CD4-positive, alpha-beta memory T cell (primary cell): ENCODE measurements at places on chromosomes 6 and 20.
A peak's percentile ranks its signal among the peaks of the same experiment; 100 is the strongest.

GRCh38 chr20:21103582-21104465 lies 2.3 kb downstream of the LINC00237 start:
- DNase-seq = peak; percentile 11

DNA sequence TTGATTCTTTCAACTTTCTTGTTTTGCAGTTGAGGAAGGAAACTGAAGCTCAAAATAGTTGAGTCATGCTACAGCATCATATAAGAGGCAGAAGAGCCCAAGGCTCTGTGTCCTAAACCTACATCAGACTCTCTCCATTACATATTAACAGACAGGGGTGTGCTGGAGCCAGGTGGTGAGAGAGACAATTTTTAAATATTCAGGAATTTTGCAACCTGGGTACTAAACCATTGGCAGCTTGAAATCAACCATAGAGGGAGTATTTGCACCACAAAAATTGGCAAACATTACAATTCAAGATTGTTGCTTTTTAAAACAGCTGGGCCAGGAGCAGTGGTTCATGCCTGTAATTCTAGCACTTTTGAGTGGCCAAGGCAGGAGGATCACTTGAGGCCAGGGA lies 65.8 kb upstream of the SOX4 start:
- no peak for DNase-seq

DNA sequence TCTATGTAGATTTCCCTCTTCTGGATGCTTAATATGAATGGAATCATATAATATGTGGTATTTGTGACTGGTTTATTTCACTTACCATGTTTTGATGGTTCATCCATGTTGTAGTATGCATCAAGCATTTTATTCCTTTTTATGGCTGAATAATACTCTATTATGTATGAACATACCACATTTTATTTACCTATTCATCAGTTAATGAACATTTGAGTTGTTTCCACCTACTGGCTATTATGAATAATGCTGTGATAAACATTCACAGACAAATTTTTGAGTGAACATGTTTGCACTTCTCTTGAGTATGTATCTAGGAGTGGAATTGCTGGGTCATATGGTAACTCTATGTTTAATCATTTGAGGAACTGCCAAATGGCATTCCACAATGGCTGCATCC lies 14.9 kb upstream of the ZNF451 start:
- no peak for DNase-seq

- peak; percentile 7 for DNase-seq
Observed at GRCh38 chr6:82589509-82590206, 226.0 kb downstream of the TPBG start.

DNA sequence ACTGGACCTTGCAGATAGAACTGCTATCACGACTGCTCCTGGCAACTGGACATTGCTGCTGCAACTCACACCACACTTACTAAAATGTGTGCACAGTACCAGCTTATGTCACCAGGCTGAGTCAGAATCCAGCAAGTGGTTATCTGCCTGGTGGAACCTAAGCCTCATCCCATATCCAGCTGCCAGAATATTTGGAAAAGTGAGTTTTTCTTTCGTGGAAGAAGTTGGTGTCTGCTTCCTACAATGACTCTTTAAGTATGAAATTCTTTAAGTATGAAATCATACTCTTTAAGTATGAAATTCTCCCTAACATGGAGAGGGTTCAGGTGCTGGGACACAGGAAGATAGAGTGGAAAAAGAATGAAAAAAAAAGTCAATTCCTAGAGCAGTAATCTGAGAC lies 16.4 kb upstream of the POLR1H start:
- no peak for DNase-seq

DNA sequence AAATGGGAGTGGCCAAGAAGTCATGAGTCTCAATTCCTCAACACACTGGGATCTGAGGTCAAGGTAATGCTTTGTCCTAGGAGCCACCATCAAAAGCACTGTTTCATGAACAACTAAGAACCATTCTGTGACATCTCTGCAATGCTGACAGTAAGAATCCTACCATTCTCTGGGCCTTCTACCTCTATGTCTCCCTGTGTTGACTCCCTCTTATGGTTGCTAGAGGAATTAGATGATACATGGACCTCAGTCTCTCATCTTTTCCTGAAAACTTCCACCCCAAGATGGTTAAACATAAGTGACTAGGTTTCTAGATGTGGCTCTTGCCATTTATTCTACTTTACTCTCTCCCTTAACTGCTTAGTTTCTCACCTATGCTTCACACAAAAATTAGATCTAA lies 9.1 kb downstream of the MTRF1L start:
- no peak for DNase-seq

DNA sequence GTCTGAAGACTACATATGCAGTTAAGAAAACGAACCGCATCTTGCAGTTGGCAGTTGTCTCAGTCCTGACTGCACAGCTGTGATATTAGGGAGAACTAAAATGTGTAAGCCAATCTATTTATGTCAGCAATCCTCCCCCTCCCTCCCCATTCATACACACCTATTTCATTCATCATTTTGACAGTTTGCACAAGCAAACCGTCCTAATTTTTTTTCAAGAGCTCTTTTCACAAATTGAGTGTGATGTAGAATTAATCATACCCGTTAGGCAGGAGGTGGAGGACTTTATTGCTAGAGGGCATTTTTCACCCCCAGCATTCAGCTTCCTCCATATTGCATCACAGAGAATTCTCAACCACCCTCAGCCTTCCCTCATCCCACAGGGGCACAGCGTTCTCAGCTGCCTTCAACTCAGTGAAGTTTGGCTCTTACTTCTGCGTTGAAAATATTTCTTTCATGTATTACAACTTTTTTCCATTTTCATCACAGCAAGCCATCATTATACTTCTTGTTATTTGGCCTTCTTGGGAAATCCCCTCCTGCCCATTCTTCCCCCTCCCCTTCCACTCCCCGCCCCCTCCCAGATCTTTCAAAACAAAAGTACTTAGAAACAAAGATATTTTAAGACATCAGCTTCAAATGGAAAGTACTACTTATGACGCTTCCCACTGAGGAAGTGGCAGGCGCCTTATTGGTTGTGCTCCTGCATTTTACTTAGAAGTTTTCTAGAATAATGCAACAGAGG lies 37.5 kb downstream of the NOX3 start:
- DNase-seq = peak; percentile 68

DNA sequence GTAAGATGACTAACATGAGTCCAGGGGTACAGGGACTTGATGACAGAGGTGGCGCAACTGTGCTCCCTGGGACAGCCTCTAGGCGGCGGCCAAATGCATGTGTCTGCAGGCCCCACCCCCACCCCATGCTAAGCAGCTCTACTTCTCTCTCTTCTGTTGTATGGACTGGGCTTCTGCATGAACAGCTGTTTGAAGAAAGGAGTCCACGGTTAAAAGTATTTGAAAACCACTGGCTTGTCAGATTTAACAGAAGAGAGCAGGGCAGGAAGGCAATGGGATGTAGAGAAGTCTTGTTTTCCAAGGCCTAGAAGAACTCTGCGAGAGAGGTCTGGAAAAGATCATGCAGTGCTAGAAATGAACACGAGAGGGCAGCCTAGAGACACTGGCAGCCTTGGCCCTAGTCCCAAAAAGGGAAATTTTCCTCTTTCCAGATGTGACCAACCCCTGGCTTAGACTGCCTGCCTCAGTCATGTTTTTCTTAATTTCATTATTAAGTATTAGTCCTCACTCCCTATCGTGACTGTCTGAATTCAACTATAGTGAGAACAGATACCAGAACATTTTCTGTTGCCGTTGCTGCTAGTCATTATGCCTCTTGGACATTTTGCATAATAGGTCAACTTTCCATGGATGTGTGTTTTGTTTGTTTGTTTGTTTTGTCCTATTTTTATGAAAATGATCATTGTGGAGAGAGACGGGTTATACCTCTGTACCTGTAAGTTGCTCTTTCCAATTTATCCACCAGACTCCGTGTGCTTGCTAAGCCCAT lies 265.0 kb downstream of the ADGRG6 start:
- peak; percentile 49 for DNase-seq

- DNase-seq = no peak
Observed at GRCh38 chr6:25009393-25009710, 73.6 kb upstream of the RIPOR2 start.

- DNase-seq = no peak
Observed at GRCh38 chr20:14488212-14488611, 150.8 kb upstream of the FLRT3 start.

- no peak for DNase-seq
Observed at GRCh38 chr6:159973406-159973805, 4.5 kb downstream of the IGF2R start.

- DNase-seq = no peak
Observed at GRCh38 chr20:62587757-62588402, 54.4 kb upstream of the SLCO4A1 start.

GRCh38 chr6:15352220-15352619 lies 106.4 kb downstream of the JARID2 start:
- no peak for DNase-seq

- no peak for DNase-seq
Observed at GRCh38 chr6:66094615-66095014, 387.6 kb upstream of the EYS start.

DNA sequence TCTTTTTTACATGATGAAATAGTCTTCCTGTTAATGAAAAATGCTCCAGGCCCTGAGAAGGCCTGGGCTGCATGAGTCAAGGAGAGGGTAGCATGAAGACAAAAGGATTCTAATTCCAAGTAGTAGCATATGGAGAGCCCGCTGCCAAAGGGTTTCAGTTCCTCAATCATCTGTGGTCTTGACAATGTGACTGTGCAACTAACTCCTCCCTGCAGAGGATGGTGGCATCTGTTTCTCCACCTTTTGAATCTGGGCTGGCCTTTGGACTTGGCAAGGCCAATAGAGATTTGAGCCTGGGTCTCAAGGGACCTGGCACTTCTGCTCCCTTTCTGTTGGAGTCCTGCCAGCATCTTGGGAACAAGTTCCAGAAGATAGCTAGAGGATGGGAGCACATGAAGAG lies 35.1 kb upstream of the ANKEF1 start:
- DNase-seq = no peak

GRCh38 chr20:38126932-38127621 lies 38.0 kb downstream of the TGM2 start:
- DNase-seq = no peak
